ENCODE measurements at places on chromosomes 16 and 17.

DNA sequence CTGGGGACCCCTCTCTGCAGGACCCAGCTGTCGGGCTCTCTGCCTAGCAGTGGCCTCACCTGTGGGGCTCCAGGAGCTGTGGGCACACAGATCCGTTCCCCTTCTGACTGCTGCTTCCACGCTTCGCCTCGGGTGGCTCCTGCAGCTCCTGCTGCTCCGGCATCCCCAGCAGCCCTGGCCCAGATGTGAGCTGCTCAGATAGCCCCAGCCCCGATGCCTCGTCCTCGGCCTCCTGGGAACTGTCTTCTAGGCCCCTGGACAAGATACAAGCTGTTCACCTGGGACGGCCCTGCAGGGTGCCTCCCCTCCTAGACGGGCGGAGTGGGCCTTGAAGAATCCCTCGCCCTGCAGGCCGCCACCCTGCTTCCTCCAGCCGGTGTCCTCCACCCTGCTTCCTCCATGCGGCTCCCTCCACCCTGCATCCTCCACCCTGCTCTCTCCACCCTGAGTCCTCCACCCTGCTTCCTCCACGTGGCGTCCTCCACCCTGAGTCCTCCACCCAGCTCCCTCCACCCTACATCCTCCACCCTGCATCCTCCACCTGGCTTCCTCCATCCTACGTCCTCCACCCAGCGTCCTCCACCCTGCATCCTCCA is 11.0 kb downstream of the EMC6 start:
- no peak for DNase-seq

GRCh38 chr16:55559933-55560516 is 6.5 kb upstream of the CAPNS2 start:
- no peak for DNase-seq

- no peak for DNase-seq
Observed at GRCh38 chr16:78998879-78999278, 601.7 kb downstream of the MAF start.

- DNase-seq = no peak
Observed at GRCh38 chr16:74698222-74698621, 2.4 kb downstream of the MLKL start.

DNA sequence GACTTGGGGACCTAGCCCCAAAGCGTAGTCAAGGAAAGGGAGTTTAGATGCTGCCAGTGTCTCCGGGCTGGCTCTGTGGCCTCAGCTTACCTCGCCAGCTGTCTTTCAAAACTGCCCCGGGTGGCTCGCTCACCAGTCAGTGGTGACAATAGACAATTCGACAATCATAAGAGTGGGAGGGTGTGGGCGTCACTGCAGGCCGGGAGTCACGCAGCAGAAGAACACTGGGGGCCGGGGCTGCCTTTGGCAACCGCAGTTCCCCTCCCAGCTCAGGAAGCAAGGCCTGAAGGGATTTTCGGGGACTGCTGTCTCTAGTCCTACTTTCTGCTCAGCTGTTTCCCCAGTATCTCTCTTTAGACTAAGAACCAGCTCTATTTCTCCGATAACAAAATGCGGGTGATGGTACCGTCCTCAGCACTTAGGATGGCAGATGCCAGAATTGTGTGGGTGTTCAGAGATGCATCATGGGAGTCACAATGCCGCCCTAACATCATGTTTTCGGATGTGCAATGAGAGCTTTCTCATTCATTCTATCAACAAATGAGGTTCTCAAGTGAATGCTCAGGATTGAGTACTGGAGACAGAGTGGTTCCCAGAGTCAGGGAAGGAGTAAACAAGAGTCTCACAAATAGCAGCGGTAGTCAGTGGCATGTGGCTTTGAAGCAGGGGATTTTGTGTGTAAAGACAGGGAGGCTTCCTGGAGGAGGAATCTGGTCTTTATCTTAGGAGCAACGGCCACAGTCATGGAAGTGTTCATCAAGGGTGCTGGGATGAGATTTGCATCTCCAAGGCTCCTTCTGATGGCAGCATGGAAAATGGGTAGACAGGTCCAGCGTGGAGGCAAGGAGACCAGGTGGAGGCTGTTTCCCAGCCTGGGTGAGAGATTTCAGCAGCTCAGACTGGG is 93.1 kb downstream of the ZDHHC7 start:
- no peak for DNase-seq

DNA sequence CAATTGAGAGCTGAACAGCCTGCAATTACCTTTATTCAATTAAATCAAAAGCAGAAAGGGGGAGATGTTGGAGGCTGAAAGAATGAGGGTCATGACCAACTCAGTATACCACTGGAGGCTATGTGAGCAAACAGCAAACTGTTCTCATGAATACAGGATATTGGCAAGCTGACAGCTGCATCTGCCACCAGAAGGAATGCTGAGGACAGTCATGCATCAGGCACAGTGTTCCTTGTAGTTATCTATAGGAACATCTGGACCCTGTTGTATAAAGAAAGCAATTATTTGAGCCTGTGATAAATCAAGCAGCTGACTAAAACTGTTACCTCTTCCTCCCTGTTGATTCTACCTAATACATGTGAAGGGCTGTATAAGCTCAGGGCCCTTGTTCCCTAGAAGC is 2064.6 kb downstream of the TP53TG3F start:
- no peak for DNase-seq

- no peak for DNase-seq
Observed at GRCh38 chr16:48232493-48233040, 11.5 kb upstream of the LONP2 start.

GRCh38 chr17:58085039-58085715 is 2.0 kb downstream of the DYNLL2 start:
- DNase-seq = no peak

- DNase-seq = no peak
Observed at GRCh38 chr16:73252446-73252845, 204.5 kb upstream of the ZFHX3 start.

DNA sequence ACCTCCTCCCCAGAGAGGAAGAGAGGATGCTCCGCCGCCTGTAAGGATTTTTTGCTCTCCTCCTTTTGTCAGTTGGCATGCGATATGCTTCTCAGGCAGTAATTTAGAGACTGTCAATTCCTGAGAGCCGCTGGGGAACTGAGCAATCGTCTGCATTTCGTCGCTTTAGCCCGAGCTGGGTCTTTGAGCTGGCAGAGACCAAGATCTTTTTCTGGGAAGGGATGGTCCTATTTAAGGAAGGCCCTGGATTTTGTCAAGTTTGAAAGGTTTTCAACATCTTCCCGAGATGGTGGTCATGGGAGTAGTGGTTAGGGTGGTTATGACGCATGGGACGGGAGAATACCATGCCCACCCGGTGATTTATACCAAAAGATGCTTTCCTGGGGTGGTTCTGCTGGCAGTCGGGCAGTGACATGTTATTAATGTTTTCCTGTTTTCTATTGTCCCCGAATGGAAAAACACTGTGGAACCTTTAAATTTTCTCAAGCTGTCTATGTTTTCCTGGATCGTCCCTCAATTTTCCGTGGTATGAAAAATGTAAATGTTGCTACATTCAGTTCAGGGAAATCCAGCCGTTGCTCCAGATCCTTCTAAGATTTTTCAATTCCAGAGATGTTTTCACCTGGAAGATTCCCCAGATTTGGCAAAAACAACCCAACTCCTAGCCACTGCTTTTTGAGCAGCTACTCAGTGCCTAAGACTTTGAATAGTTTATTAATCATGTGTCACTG is 586.4 kb downstream of the MAF start:
- DNase-seq = no peak

DNA sequence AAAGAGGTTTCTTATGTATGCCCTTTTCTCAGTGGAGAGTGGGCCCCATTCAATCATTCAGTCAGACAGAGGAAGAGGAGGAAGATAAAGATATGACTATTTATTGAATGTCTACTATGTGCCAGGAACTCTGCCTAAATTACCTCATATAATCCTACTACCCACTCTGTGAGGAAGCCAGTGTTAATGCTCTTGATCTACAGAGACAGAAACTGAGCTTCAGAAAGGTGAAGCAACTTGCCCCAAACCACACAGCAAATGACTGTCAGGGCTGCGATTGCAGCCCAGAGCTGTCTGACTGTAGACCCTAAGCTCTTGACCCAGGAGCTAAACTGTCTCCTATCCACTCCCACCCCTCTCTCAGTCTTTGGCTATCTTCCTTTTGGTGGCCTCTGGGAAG is 8.4 kb downstream of the SRCIN1 start:
- DNase-seq = no peak

GRCh38 chr16:64225696-64226095 is 896.2 kb downstream of the CDH11 start:
- DNase-seq = no peak

GRCh38 chr16:79770244-79771064 is 169.9 kb upstream of the MAF start:
- peak; percentile 49 for DNase-seq

- DNase-seq = no peak
Observed at GRCh38 chr16:87507351-87508069, 14.7 kb upstream of the ZCCHC14 start.

DNA sequence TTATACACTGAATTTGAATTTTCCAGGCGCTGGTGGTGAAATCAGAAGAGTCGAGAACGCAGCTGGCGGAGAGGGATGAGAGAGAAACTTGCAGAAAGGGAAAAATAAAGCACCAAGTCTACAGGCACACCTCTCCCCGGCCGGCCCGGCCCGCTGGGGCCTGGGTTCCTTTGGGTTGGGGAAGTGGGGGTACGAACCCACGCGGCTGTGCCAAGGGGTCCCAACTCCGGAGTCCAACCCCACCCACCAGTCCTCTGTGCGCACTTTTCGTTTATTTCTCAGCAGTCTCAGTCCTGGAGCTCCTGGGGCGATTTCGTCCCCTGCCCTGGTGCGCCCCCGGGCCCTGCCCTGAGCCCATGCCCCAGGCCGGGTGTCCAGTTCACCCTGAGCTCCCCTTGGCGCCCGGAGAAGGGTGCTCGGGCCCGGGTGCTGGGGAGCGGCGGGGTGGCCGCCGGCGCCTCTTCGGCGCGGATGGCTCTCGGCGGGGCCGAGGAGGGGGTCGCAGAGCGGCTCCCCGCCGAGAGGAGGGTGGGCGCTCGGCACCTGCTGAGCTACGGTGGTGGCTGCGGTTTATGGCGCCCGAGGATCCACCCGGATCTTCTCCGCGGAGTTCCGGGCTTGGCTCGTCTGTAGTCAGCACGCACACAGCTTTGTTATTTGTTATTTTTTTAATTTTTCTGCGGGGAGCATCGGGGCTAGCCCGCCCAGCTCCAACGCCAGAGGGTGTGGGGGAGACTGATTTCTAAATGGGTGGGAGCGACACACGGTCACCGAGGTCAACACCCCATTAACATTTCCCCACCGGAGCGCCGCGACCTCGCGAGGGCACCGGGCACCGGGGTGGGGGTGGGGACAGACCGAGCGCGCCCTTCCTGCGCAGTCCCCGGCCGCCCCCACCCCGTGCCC is 15.7 kb upstream of the CBX8 start:
- DNase-seq = no peak

DNA sequence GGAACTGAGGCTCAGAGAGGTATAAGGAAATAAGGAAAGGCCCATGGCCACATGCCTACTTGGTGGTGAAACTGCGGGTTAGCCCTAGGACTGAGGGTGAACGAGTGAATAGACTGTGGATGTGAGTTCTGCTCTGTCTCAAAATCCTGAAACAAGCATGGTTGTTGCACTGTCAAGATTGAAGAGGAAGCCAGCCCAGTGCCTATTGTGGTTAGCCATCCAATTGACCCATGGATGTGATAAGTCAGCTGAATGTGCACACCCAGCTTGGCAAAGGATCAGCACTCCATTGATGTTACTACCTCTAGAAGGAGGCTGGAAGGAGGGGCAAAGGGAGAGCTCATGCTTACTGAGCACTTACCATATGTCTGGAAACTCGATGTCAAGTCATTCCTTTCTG is 4.5 kb downstream of the TMEM114 start:
- no peak for DNase-seq

DNA sequence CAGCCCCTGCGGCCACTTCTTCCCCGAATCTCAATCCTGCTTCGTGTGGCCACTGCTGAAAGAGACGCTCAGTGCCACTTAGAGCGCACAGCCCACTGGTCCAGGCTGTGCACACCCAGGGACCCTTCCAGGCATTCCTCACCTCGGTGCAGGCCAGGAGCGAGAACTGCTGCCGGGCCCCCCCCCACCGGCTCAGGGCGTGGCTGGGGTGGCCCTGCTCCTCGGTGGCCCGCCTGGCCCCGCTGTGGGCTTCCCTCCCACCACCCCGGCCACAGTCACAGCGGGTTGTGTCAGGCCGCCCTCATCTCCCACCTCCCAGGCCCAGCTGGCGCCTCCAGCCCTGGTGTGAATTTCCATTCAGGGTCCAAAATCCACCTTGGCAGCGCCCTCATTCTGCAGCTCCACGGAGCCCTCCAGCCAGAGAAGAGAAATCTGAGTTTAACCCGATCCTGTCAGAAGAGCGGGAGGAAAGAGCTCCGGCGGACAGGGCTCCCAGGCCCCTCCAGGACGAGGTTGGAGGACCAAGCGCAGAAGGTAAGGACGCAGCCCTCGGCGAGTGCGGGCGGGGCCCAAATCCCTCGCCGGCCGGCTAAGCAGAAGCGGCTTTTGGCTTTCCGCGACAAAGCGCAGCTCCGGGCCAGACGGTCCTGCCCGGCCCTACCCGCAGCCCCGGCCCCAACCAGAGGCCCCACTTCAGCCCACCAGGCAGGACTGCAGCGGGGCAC is 12.0 kb downstream of the TBC1D16 start:
- DNase-seq = no peak

DNA sequence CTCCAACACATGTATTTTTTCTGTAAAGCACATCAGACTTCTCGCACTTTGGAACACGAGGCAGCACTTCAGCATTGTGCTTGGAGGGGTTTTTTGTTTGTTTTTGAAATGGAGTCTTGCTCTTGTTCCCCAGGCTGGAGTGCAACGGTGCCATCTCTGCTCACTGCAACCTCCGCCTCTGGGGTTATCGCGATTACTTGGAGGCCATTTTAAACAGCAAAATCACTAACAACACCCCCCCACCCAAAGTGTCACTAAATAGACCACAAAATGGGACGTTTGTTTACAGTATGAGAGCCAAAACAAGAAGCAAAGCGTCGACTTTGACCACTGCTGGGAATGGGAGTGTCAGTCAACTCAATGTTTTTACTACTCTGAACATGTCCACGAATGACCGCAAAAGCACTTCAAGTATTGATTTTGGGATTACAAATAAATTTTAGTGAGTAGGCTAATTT is 9.0 kb upstream of the C16orf87 start:
- DNase-seq = no peak

DNA sequence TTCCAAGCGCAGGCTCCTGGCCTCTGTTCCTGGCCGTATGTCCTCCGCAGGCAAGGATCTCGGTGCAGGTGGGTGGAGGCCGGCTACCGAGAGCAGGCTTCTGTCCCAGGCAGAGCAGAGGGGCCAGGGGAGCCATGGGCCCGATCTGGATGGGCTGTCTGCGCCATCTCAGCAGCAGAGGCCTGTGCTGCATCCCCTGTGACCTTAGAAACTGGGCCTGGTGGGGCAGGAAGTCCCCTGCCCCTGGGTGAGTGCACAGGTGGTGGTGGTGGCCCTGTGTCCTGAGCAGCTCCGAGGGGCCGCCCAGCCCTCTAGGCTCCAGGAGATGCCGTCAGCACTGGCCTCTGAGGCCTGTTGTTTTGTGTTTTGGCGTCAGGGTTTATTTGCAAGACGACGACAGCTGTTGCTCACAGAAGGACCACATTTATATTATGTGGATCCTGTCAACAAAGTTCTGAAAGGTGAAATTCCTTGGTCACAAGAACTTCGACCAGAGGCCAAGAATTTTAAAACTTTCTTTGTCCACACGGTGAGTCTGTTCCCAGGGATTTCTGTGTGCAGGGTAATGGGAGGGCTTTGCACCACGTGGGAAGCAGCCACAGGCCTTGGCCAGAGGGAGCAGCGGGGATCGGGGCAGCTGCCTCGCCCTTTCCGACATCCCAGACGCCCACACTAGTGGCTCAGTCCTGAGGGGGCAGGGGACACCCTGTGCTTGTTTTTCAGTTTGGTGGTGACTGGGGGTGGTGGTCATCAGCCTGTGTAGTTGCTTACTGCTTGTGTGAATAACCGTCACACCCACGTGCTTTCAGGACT is 59.1 kb downstream of the PDPK1 start:
- no peak for DNase-seq

- DNase-seq = no peak
Observed at GRCh38 chr16:49200223-49200820, 81.3 kb downstream of the CBLN1 start.
